ENCODE measurements at places on chromosomes 5 and 9.

DNA sequence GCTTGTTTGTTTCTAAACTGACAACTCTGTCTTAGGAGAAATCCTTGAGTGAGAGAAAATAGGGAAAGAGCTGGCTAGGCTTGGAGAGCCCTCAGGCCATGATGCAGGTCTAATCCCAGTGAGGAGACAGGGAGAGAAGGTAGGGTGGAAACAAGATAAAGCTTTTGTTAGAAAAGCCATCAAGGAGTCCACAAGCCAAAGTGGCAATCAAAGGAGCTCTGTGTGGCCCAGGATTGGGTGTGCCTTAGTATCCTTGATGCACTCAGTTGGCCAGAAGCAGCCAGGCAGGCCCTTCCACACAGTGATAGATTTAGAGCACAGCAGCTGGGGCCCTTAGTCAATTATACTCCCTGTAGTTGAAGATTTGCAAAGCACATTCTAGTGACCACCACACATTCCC, 73.9 kb downstream of the ALDH7A1 start:
- DNase-seq, result no peak

GRCh38 chr9:125768803-125769202, 21.6 kb downstream of the PBX3 start:
- DNase-seq, result no peak

- DNase-seq, result no peak
Observed at GRCh38 chr5:30994902-30995301, 198.6 kb upstream of the CDH6 start.

GRCh38 chr5:73902327-73903051, 276.5 kb downstream of the ARHGEF28 start:
- DNase-seq, result peak; percentile 30

- no peak for DNase-seq
Observed at GRCh38 chr9:96721731-96722429, 56.0 kb downstream of the ZNF510 start.

- no peak for DNase-seq
Observed at GRCh38 chr9:21919377-21920362, 74.5 kb downstream of the CDKN2A start.

DNA sequence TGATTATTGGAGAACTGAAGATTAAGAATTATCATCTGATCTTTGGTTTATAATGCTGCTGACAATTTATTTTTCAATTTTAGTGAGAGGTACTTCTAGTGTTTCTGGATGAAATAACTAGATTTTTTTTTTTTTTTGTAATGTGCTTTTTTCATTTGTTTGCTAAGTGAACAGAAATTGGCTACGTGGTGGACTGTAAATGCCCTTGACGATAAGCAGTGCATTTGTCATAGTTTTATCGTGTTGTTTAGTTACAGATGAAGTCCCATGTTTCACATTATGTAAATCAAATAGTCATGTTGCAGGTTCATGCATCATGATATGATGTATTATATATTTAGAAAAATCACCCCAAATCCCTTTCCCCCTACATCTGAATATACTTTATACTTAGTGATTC, 81.0 kb downstream of the ADAMTS19 start:
- DNase-seq, result no peak

DNA sequence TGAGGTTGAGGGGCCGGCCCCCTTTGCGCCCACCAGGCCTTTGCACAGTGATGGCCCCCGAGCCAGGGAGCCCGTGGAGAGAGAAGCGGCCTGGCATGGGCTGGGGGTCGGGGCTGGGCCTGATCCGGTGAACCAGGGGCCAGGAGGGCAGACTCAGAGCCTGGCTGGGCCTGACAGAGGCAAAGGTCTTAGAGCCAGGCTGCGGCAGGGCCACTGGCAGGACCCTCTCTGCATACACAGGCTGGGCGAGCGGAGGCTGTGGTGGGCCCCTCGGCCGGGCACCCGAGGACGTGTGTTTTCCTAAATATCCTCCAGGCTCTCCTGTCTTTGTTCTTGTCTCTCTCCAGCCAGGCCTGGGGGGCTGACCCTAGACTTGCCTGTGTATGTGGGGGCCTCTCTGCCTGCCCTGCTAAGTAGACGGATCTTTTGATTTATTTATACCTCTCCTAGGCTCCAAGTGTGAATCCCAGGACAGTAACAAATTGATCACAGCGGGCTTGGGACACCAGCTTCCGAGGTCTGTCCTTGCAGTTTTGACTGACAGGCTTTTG, 933 bp downstream of the NEK6 start:
- peak; percentile 58 for DNase-seq

DNA sequence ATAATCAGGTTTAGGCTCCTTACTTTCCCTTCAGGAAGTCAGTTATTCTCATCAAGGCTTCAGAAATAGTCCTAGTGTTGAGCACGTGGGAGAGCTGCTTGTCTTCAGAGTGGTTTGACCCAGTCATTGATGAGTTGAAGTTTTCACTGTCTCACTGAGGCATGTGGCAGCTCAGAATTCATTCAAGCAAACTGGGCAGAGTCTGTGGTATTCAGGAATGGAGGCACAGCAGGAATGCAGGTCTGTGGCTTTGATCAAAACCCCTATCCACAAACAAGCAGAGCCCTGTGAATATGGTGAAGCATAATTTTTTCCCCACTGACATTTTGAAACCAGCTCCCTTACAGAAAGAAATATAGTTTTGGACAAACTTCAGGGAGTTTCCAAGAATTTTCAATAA, 207.3 kb downstream of the CD180 start:
- no peak for DNase-seq

GRCh38 chr9:130117816-130118632, 54.2 kb upstream of the NCS1 start:
- DNase-seq, result no peak

- DNase-seq, result no peak
Observed at GRCh38 chr9:117511852-117512481, 97.1 kb upstream of the ASTN2 start.

- DNase-seq, result no peak
Observed at GRCh38 chr5:125978015-125978414, 445.2 kb upstream of the GRAMD2B start.

GRCh38 chr5:92544036-92544435, 1037.0 kb downstream of the NR2F1-AS1 start:
- DNase-seq, result no peak

- DNase-seq, result no peak
Observed at GRCh38 chr5:143479394-143479793, 75.9 kb upstream of the NR3C1 start.

- no peak for DNase-seq
Observed at GRCh38 chr9:125447202-125447802, 185.7 kb downstream of the GAPVD1 start.

DNA sequence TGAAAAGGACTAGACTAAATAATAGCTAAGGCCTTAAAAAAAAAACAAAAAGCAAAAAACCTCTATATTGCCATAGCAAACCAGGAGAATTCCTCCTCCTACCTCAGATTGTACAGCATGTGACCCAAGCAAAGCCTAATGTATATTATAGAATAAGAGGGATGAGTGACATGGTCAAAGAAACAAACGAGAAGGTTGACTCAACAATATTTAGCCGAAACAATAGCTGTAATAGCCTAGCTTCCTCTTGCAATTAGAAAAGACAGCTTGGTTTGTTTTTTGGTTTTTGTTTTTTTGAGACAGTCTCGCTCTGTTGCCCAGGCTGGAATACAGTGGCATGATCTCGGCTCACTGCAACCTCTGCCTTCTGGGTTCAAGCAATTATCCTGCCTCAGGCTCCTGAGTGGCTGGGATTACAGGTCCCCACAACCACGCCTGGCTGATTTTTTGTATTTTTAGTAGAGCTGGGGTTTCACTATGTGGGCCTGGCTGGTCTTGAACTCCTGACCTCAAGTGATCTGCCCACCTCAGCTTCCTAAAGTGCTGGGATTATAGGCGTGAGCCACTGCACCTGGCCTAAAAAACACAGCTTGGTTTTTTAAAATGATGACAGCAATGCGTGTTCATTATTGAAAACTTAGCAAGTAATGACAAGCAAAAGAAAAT, 5.6 kb downstream of the NLN start:
- no peak for DNase-seq

- no peak for DNase-seq
Observed at GRCh38 chr9:110143485-110143884, 64.5 kb downstream of the C9orf152 start.

GRCh38 chr9:130484362-130485072, 39.8 kb downstream of the ASS1 start:
- no peak for DNase-seq

DNA sequence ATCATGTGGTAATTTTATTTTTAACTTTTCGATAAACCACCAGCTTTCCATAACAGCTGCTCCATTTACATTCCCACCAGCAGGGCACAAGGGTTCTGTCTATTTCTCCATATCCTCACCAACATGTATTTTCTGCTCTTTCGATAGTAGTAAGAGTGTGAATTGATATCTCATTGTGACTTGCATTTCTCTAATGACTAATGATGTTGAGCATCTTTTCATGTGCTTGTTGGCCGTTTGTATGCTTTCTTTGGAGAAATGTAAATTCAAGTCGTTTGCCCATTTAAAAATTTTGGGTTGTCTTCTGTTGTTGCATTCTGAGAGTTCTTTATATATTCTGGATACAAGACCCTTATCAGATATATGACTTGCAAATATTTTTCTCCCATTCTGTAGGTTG, 45.9 kb downstream of the PSD2 start:
- no peak for DNase-seq

DNA sequence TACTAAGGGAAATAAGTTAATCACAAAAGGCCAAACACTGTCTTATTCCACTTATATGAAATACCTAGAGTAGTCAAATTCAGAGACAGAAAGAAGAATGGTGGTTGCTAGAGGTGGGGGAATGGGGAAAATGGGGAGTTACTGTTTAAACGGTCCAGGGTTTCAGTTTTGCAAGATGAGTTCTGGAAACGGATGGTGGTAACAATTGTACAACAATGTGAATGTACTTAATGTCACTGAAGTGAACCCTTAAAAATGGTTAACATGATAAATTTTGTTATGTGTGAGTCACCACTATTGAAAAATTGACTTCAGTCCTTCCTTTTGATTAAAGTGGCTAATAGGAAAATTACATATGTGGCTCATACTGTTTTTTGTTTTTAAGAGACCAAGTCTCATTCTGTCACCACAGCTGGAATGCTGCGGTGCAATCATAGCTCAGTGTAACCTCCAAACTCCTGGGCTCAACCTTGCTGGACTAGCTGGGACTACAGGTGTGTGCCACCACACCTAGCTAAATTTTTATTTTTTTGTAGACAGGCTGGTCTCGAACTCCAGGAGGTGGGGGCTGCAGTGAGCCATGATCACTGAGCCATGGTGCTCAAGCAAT, 8.7 kb downstream of the UBQLN1 start:
- no peak for DNase-seq

- DNase-seq, result no peak
Observed at GRCh38 chr5:52801329-52801728, 13.6 kb downstream of the ITGA1 start.

DNA sequence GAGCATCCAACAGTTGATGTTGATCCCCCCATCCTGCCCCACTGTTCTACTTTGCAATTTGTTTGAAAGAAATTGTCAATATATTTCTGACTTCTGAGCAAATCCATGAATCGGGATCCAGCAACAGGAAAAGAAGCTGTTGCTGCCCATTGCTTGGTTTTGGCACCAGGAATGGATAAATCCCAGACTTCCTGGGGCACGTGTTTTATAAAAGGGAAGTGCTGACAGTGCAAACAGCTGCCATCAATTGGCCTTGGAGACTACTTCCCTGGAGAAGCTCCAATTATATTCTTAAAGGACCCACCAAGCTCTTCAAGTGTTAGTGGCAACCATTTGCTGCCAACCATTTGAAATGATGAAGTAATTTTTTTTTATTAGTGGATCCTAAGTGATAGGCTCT, 13.7 kb downstream of the STK32A start:
- DNase-seq, result no peak

DNA sequence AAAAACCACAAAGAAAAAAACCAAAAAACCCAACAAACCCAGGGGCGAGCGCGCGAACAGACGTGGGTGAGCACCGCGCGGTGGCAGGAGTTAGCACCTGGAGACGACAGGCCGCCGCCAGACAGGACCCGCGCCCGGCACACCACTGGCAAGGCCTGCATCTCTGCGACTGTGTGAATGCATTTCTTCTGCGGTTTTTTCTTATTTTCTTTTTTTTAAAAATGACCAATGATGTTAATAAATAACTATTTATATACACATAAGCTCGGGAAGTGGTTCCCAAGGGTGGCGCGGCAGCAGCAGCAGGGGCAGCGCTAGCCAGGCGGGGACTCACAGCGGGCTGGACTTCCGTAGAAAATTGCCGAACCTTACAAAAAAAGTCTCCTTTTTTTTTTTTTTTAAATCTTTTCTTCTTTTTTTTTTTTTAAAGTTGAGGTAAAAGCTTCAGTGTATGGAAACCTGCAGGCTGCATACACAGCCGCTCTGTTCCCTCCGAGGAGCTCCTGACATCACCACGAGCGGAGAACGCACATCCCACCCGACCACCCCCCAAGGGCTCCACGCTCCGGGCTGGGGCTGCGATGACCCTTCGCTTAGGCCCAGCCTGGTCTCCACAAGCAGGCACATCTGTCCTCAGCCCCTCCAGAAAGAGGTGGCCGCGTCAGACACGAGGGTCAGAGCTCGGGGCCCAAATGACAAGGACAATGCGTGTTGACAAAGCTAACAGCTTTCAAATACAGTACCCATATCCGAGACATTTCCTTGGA, 7.4 kb downstream of the BRD3OS start:
- DNase-seq, result no peak

DNA sequence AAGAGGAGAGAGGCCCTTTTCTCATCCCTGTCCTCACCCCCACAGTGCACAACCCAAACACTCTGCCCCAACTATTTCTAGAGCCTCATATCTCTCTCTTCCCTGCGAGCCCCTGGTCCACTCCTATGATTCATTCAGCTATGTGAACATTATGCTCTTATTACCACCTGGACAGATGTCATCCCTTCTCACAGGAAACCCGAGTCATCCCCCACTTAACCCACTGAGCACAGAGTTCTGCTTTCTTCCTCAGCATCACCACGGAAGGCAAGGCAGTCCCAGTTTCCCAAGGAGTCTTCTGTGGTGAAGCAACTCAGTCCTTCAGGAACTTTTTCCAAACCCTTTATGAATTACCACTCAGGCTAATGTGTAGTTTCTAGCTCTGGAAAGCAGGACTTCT, 1.3 kb downstream of the DNAI1 start:
- no peak for DNase-seq

DNA sequence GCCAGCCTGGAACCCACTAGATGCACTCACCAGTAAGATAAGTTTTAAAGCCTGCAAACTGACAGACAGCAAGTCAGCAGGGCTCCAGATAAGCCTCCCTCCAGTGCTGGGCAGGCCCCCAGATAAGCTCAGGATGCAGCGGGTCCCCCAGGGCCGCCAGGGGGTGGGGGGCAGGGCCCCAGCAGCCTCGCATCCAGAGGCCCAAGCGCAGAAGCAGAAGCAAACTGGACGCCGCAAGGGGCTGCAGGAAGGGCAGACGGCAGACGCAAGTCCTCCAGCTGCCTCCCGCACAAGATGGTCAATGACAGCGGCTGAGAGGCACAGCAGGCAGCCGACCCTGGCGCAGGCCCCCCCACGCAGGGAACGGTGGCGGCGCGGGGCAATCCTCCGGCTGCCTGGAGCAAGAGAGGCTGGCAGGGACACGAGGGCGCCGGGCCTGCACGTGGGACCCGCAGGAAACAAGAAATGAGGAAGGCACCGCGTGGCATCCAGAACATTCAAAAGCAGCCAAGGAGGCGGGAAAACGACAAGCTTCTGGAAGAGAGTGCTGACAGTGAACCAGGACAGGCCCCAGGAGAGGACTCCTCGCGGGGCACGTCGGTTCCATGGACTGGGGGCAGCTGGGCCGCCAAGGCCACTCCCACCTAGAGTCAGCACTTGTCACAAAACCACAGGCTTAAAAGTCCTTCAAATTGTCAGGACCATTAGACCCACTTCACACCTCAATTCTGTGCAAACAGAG, 49.8 kb downstream of the ROR2 start:
- no peak for DNase-seq

GRCh38 chr9:128001151-128001778, 20.5 kb upstream of the EEIG1 start:
- DNase-seq, result no peak

- DNase-seq, result no peak
Observed at GRCh38 chr5:82613891-82614290, 335.7 kb upstream of the RPS23 start.

Data from HuH-7.5 (cell line).